ENCODE measurements at places on chromosomes 3 and 15.
A peak's percentile ranks its signal among the peaks of the same experiment; 100 is the strongest.

DNA sequence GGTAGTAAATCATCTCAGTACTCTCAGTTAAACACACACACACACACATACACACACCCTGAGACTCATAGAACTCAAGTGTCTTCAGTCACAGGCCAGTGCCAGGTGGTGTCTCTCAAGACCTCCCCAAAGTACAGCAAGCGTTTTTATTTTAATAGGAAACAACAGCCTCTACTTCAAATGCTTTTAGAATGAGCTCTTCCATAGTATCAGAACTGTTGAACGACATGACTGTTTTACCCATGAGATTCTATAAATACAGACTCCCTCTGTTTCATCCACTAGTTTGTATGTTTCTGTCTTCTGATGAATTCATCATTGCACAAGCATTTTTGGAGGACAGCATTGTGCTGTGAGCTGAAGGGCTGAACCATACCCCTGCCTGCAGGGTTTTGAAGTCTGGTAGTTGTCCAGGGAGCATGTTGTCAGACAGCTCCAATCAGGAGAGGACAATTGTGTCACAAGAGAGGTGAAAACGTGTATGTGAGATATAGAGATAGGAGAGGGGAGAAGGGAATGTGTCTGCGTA lies 201.0 kb upstream of the BCL6 start:
- peak; percentile 99 for DNase-seq

GRCh38 chr15:32843219-32843815 lies 125.5 kb downstream of the GREM1 start:
- no peak for DNase-seq

DNA sequence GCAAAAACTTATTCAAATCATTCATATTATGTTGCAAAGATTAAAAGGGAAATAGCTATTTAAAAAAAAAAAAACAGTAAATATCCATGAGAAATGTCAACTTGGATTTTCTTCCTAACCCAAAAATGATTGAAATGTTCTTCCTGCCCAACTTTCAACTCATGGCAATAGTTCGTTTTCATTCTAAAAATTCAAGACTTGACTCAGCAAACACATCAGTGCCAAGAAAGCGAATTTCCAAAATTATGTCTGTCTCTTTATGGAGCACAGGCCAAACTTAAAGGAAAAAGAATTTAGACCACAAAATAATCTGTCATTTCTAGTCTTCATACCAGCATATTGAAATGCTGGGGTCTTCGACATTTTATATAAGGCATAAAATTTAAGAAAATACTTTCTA lies 63.7 kb downstream of the MAGI1 start:
- no peak for DNase-seq

GRCh38 chr3:11495948-11496557 lies 147.7 kb downstream of the VGLL4 start:
- no peak for DNase-seq

DNA sequence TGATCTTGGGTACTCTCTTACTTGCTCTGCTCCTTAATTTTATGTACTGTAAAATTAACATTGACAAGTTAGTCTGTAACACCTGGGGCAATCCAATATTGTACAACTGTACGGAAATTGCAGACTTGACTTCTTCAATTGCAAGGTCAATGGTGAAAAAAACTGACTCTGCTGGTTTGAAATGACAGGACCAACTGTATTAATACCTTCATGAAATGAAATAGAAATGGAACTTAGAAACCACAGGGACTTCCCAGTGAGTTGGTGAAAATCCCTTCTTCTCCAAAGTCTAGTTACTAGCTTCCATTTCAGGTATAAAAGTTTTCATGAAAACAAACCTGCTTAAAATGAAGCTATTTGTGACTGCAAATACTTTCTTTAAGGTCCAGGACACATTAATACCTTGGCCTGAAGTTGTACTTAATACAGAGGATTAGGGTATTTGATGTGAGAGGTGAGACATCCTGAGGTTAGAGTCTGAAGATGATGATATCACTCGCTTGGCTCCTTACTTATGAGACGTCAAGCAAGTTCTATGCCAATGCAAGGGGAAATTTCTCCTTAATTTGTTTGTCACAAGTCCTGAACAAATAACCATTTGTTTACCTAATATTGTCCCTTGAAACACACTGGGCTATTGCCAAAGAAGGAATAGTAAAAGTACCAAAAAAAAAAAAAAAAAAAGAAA lies 226.2 kb upstream of the TP63 start:
- DNase-seq = no peak

GRCh38 chr3:9125278-9125951 lies 124.0 kb downstream of the SRGAP3 start:
- no peak for DNase-seq

GRCh38 chr3:13124631-13125030 lies 51.4 kb upstream of the IQSEC1 start:
- DNase-seq = no peak

GRCh38 chr3:46356909-46357308 lies 3.0 kb downstream of the CCR2 start:
- no peak for DNase-seq

DNA sequence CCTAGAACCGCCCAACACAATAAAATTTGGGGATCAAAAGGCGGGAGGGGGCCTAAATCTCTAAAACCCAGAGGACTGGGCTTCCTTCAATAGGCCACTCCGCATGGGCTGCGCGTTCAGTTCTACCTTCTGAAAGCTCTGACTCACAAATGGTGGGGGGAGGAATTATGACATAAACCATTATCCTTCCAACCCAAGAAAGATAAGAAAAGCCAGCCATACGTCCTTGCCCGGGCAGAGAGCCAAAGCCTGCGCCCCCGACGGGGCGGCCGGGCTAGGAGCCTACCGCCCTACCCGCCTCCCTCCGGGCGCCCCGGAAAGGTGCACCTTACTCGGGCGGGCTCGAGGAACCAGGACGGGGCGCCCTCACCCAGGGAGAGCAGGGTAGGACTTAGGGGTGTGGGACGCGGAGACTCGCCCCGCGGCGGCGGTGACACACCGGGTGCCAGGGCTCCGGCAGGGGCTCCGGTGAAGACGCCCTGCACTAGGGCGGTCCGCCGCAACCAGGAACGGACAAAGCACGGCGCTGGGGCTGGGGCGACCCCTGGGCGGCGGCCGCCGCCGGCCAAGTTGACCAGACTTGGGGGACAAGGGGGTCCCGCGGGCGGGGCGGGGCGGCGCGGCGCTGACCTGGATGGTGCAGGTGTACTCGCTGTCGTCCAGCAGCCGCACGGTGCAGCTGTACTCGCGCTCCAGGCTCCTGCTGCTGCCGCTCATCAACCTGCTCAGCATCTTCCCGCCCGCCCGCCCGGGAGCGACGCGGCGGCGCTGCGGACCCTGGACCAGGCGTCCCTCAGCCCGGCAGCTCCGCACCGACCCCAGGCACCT lies 534 bp downstream of the FRMD5 start:
- DNase-seq = no peak

GRCh38 chr15:88702983-88703382 lies 64.2 kb downstream of the ISG20 start:
- DNase-seq = no peak

DNA sequence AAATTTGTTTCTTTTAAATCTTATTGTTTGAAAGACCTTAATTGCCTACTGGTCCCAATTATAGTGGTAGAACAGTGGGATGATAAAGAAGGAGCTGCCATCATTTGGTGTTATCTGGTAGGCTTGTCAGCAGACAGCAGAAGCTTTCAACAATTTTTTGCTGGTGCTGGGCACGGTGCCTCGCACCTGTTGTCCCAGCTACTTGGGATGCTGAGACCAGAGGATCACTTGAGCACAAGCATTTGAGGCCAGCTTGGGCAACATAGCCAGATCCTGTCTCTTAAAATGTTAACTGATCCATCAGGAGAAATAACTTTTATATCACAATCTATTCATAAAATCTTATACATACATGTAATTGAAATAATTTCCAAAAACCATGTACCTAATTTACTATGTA lies 36.0 kb downstream of the SENP5 start:
- no peak for DNase-seq

DNA sequence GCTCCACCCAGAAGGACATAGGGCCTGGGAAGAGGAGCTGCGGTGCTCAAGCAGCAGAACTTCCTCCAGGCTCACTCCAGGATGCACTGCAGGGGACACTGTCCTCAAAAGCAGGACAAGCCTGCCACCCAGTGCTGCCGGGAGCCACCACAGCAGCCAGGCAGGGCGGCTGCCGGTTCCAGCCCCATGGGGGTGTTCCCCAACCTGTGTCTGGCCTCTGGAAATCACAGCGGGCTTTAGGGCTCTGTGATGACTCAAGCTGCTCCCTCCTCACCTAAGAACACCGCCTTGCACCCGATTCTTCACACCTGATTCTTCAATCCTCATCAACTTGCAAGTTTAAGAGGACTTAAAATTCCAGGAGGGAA lies 71.9 kb upstream of the SLC6A11 start:
- DNase-seq = no peak

GRCh38 chr15:63066272-63066671 lies 23.7 kb downstream of the TPM1 start:
- no peak for DNase-seq

- no peak for DNase-seq
These were observed 194.5 kb downstream of the CPNE4 start for GRCh38 chr3:131840156-131840797.

- DNase-seq = no peak
These were observed 123.1 kb downstream of the SMAD6 start for GRCh38 chr15:66825139-66825538.

- DNase-seq = no peak
These were observed 62.9 kb upstream of the FNDC3B start for GRCh38 chr3:171976526-171976925.

- no peak for DNase-seq
These were observed 22.5 kb downstream of the RHOA start for GRCh38 chr3:49389297-49389696.

DNA sequence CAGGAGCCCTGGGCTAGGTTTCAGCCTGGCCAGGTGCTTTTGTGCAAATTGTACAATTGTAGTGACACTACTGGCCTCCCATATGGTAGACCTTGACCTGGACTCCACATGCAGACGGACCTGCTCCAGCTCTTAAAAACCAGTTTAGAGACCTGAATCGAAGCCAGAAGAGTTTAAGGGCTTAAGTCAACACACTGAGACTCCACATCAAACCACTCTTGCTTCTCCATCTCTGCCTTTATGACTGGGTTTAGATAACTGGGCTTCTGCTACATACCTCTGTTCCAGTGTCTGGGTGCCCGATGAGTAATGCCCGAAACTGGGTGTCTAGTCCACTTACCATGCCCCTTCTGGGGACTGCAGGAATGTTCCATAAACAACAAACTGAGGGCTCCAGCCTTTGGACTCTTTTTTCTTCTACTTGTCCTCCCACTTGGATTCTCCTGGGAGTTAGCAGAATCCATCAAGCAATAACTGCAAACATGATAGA lies 32.8 kb downstream of the TMEM212 start:
- no peak for DNase-seq

DNA sequence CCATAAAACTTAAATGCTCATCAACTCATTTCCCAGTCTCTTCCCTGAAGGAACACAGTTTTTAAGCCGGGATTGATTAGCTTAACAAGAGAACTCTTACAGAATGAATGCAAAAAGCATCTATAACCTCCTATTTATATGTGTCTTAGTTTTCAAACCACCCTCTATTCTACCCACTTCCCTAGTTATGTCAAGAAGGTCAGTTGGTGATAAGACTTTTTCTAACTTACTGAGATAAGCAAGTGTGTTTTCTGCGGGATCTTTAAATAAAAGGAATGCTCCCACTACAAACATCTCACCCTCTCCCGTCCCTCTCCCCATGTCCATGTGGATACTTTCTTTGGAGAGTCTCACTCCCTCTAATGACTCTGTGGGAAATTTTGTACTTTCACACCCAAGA lies 218.5 kb downstream of the SV2B start:
- DNase-seq = no peak

DNA sequence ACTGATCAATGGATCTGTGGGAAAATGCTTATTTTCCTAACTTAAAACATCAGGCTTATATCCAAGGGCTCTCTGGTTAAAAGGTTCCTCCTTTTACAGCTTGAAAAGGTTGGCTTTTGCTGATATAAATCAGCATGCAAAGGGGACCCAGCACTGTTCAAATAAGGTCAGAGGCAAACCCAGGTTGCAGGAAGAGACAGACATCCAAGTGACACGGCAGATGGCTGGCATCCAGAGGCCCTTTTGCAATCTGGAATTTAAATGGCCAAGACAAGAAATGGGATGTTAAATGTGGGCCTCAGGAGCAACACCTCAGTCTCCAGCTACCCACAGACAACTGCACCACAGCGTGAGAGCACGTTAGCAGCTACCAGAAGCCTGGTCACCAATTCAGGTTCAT lies 6.3 kb downstream of the SH3BP5 start:
- DNase-seq = no peak

DNA sequence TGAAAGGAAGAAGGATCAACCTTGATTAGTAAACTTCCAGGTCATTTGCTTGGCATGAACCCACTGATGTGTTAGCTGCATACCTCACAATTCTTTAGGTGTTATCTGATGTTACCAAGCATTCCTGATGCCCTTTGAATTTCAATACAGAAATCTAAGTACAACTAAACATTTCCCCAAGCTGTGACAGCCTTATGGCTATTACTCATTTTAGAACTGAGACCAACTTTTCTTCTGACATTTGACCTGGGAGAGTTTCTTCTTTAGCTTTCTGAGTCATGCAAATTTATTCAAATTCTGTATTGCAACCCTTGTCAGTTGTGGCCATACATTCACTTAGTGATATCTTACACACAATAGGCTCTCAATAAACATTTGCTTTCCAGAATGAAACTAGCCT lies 124.3 kb downstream of the TIGIT start:
- DNase-seq = no peak

GRCh38 chr15:73540161-73540560 lies 93.0 kb downstream of the NPTN start:
- no peak for DNase-seq

GRCh38 chr15:45179221-45179985 lies 8.4 kb downstream of the SHF start:
- no peak for DNase-seq

- no peak for DNase-seq
These were observed 114.6 kb downstream of the CYP19A1 start for GRCh38 chr15:51223771-51224229.

- DNase-seq = no peak
These were observed 162.9 kb downstream of the ITPR1 start for GRCh38 chr3:4656059-4656458.

- DNase-seq = no peak
These were observed 206.6 kb downstream of the UACA start for GRCh38 chr15:70556779-70557178.

GRCh38 chr3:23244324-23245041 lies 41.4 kb downstream of the UBE2E2 start:
- no peak for DNase-seq

GRCh38 chr3:122364490-122364889 lies 18.5 kb downstream of the MIX23 start:
- no peak for DNase-seq
